ENCODE measurements at places on chromosomes 3 and 15.
A peak's percentile ranks its signal among the peaks of the same experiment; 100 is the strongest.

DNA sequence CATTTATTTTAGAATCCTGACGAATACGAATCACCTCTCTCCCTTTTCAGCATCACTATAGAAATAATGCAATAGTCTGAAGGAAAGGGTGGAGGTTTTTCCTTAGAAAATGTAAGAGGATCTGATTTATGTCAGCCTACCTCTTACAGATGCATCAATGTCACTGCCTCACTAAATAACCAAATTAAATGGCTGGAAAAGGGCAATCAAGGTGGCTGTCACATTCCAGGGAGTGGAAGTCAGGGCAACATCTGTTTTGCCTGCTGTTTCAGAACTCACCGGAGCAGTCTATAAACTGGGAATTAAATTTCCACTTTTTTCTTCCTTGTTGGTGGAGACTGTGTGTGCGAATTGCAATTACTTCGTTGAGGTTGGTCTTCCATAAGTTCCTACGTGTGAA lies 299.3 kb upstream of the PDZRN3 start:
- DNase-seq: no peak

GRCh38 chr3:174125267-174125824 lies 727.8 kb downstream of the NLGN1 start:
- no peak for DNase-seq

- no peak for DNase-seq
These were observed 36.0 kb downstream of the USP13 start for GRCh38 chr3:179688850-179689249.

DNA sequence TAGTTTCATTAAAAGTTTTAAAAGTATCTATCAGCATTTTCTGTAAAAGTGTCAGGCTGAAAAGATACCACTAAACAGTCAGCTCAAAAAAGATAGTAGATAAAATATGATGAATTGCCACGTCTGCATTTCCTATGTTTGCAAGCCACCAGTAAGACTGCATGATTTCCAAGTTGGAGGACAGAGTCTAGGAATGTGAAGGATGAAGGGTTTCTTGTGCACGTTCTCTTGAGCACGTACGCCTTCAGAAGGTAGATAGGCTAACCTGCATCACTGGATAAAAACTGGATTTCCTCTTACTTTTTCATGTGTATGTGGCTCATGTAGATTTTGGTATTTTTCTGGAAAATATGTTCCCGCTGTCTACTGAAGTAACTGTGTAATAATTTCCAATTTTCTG lies 9.9 kb upstream of the SEMA6D start:
- DNase-seq: no peak

DNA sequence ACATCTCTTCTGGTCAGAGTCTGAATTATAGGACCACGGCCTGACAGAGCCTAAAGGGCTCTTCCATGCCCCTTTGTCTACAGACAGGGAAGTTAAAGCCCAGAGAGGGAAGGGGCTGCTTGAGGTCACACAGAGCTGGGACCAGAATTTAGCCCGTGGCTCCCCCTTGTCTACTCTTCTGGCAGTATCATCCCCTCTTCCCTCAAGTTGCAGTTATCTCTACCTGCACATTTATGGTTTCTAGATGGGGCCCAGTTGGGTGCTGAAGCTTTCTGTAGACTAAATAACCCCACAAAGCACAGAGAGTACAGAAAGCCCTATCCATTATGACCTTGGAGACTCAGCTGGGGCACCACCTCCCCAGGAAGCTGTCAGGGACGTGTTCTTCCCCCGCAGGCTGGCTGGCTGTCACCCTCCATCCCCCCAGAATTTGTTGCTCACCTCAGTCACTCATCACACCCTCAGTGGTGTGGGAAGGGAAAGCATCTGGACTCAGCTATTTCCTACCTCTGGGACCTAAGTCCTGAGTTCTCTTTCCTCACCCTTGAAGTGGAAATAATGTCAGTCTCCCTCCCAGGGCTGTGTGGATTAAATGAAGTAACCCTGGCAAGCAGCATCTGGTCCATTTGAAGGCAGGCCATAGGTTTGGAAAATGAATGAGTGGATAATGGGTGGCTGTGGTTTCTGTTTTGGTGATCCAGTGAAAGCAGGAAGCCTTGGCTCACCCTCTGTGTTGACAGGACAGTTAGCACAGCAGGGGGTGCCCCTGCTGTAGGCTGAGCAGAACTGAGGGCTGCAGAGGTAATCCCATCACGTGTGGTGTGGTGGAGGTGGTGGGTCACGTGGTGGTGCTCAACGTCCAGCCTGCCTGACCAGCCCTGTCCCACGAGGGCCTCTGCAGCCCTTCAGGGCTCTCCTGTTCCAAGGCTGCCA lies 16.3 kb downstream of the ACOX2 start:
- DNase-seq: no peak

DNA sequence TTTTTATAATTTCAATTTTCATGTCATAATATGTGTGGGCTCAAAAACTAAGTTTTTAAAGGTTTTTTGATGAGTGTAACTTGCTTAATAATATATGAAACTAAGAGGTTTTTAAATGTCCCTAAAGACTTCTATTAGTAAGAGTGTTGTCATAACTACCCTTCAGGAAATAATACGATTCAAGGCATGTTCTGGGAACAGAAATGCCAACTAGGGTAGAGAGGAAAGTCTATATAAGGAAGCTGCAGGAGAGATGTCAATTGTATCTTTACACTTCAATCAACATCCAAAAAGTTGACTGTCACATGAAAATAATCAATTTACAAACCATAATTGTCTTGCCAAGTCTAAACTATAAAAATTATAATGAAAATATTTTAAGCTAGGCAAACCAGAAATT lies 76.3 kb downstream of the SMARCC1 start:
- DNase-seq: no peak

DNA sequence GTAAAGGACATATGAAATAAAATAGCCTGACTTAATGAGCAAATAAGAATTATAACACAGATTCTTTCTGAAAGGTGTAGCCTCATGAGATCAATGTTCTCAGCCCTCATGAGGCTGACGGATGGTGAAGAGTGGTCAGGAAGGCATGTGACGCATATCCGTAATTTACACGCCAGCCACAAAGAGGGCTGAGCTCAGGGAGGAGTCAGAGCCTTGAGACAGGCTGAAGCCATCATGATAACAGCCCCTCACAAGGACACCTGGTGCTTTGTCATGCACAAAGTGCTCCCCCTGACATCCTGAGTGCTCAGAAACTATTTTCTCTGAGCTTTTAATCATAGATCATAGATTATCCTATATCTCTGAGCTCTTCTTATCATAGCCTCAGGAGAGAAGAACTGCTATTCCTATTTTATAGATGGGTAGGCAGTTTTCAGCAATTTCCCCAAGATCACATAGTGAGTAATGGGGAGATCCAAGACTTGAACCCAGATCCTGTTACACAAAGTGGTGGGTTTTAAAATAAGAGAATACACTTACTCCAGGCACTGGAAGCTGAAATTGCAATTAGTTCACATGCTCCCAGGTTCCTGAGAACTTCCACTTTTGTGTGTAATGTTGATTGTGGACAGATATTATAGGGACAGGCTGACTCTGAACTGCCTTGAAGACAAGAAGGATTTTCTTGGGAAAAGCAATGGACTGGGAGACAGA lies 267.1 kb downstream of the RPLP1 start:
- peak; percentile 75 for DNase-seq
